ENCODE measurements at places on chromosomes 12 and 14.
A peak's percentile ranks its signal among the peaks of the same experiment; 100 is the strongest.

DNA sequence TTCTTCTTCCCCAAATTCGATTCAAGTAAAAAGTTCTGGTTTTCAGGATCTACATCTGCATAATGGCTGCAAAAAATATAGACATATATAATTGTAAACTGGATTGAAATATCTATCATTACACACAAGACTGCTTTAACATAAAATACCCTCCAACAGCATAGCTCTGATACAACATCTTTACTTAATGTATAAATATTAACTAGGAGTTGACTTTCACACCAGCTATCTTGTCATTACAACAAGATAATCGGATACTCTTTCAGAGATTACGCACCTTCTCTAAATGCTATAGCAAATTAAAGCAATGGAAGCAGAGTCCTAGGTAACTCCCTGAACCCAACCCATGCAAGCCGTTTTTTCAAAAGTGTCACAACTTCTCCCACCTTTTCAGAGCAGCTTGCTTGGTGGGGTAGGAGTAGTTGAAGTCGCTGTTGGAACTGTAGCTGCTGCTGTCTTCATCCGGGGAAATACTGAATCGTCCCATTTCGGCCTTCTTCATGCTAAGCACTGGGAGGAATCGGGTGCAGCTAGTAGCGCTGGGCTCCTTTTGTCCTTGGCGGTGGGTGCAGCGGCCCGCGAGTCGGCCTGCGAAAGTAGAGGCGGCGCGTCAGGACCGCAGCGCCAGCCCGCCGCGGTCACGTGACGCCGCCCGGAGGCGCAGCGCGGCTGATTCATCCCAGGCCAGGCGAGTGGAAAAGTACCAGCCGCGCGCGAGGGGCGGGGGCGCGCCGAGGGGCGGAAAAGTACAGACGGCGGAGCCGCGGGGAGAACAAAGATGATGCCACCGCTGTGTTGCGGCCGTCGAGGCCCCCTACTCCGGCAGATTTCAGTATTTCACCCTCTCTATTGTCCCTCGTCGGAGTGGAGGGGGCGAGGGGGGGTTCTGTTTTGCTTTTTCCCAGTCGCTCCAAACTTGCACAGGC is 1.5 kb downstream of the SLC38A2 start:
- DNase-seq, result peak; percentile 78

GRCh38 chr12:58372298-58372697 is 430.9 kb downstream of the ATP23 start:
- no peak for DNase-seq

- DNase-seq, result no peak
These were observed 22.6 kb downstream of the DERA start for GRCh38 chr12:15933751-15934150.

- no peak for DNase-seq
These were observed 66.6 kb downstream of the DAAM1 start for GRCh38 chr14:59254911-59255545.

DNA sequence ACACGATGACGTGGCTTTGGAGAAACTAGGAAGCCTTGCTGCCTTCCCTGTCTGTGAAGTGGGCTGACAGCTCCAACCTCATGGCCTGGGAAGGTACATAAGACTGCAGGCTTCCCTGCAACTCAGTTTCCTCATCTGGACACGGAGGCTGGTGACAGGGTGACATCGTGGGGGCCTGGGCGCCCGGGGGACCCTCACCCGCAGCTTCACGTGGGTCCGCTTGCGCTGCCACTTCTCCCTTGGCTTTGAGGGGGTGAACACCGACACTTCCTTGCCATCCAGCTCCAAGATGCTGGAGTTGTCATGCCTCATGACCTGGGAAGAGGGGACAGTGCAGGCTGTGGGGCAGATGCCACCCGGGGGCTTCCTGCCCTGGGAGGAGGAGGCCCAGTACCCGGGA is 7.6 kb downstream of the ARL6IP4 start:
- DNase-seq, result no peak

Data from right renal pelvis (tissue), 4 donors.